ENCODE measurements at places on chromosomes 1 and 21. TPM values are rescaled to one million over a fixed set of nuclear protein-coding genes. Genes with fewer than 3 reads are reported as not detected.

RCOR3 gene
- total RNA-seq: 57.0 TPM

DNA sequence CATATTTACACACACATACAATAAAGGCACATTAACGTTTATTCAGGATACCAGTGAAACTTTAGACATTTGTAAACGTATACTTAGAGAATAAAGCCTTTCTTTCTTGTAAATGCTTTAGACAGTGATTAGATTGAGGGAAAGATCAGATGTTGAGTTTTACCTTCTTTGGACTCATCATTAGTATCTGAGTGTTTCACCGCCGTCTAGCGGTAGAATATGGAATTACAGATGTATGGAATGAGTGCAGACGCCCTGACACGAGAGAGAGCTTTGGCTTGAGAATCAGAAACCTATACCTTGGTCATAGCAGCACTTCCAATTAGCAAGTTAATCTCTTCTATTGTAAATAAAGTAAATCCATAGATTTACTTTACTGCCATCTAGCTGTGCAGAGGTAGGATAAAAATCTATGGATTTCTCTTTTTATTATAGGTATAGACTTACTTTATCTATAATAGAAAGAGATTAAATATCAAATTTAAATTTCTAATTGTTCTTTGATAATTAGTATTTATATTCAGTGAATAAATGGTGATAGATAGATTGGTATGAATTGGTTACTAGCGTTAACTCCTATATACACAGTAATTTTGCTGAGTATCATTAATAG is 12.6 kb downstream of the FLG2 start:
- peak; percentile 72 for DNase-seq

DNA sequence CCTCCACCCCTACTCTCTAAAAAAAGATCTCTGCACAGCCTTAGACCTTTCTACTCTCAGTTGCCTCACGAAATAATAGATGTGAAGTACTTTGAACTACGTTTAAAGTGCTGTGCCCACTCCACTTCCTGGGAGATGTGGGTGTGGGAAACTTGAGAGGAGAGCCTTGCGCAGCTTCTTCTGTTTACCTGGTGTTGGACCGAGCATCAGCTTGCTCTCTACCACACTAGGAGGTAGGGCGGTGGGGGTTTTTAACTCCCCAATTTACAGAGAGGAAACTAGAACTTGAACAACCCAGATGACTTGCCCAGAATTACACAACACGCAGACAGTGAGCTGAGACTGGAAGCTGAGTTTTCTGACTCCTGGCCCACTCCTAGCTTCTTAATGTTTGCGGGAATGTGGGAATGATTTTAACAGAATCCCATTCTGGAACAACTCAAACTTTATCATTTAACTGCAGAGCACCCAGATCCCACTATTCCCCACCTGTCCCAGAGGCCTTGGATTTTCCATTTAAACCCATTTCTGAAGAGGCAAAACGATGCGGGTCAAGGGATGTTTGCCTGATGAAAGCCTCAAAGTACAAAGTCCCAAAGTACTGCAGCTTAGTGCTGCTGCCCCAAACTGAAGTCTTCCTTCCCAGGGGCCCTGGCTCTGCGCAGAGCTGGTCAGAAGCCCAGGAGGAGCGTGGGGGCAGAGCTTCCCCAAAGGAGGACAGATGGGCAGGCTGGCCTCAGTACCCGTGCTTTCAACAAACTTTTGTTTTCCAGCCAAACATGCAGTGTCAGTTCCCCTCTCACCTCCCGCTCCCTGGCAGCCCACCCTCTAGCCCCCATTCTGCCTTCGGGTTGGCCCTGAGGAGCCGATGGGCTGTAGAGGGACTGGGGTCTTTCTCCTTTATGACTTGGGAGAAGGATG is 19.0 kb downstream of the BTG2 start:
- no peak for DNase-seq

DNA sequence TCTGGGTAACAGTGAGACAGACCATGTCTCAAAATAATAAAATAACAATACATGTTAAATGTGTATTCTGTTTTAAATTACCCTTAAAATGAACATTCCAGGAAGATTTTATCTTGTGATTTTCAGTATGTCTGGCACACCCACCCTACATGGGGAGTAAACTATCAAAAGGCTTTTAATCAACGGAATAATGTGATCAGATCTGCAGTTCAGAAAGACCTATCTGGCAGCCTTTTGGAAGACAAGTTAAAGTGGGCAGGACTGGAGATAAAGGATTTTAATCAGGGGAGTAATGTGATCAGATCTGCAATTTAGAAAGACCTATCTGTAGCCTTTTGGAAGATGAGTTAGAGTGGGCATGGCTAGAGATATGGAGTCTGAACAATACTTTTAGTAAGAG is 10.1 kb downstream of the MED8 start:
- no peak for DNase-seq

DNA sequence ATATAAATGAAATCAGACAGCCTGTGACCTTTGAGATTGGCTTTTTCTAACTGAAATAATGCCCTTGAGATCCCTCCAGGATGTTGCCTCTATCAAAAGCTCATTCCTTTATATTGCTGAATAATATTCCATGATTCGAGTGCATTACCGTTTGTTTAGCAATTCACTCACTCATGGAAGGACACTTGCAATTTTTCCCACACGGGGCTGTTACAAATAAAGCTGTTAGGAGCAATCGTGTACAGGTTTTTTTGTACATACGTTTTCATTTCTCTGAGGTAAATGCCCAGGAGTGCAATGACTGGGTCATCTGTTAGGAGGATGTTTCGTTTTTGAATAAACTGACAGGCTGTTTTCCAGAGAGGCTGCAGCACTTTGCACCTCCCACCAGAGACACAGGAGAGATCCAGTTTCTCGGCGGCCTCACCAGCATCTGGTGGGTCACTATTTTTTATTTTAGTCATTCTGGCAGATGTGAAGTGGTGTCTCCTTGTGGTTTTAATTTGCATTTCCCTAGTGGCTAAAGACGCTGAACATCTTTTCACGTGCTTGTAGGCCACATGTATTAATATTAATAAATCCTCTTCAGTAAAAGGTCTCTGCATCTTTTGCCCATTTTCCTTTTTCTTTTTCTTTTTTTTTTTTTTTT is 11.0 kb downstream of the PRDM15 start:
- peak; percentile 12 for DNase-seq

GRCh38 chr1:112594208-112594876 is 24.6 kb downstream of the ST7L start:
- no peak for DNase-seq

DNA sequence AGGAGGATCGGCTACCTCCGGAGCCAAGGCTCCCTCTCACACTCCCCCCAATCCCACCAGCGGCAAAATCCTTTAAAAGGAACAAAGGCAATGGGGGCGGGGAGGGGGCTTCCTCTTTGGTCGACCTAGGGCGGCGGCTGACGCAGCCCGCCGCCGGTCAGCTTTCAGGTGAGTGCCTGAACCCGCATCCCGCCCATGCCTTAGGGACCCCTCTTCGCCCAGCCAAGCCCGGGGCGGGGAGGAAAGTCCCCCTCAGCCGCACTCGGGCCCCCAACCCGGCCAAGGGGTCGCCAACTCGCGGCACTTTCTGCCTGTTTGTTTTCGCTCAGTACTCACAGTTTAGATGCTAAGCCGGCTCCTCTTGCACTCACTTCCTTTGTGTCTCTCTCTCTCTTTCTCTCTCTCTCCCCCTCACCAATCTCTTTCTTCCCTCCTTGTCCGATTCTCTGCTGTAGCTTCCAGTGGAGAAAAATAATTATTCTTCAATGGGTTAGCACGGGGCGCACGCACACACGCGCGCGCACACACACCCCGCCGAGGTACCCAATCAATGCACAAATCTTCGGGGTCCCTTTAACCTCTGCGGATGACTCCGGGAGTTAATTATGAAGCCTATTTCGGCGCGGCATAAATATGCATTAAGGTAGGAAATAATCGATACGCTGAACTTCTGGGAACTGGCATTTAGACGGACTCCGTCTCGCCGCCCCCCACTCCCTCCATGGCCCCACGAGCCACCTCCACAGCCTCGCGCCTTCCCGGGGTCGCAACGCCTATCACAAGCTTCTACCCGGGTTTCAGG is at the start of gene BLACAT1:
BLACAT1 (minus strand) TSS at position 465 of the 802 bp plus-strand sequence.
- no peak for DNase-seq

DNA sequence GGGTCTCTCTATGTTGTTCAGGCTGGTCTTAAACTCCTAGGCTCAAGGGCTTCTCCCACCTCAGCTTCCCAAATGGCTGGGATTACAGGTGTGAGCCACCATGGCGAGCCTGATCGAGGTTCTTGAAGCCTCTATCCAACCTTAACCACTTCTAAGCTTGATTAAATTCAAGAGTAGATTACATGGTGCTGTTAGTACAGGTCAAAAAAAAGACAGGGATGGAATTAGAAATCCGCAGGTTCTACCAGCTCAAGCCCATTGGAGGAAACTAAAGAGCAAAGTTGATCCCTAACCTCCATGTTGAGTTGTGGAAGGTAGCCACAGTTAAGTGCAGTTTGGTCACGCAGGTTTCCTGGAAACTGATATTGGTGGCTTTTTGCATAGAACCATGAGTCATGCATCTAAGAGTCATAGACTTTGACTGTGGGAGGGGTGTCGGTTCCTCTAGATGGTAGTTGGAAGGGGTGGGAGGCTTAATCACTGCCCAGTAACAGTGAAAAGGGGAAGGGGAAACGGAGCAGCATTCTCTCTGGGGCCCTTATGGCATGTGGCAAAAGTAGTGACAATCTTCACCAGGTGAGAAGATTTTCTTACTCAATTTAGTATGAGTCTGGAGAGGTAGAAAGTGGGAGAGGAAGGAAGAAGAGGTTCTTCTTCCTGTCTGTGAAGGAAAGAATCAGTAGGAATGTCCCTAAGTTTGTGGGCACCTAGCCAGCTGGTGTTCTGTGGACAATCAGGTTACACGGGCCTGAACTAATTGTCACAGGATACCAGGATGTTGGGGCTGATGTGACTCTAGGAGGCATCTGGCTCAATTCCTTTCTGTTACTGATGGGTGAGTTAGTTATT is 7.0 kb downstream of the CD53 start:
- no peak for DNase-seq

- DNase-seq: peak; percentile 71
These were observed 7.4 kb upstream of the MEX3A start for GRCh38 chr1:156089704-156090103.

All from tongue (tissue), 3 donors.